Cortex of kidney (tissue), 1 donor: ENCODE measurements at places on chromosomes 2 and 18.

GRCh38 chr2:43149482-43150107, 76.8 kb downstream of the ZFP36L2 start:
- DNase-seq, result no peak

DNA sequence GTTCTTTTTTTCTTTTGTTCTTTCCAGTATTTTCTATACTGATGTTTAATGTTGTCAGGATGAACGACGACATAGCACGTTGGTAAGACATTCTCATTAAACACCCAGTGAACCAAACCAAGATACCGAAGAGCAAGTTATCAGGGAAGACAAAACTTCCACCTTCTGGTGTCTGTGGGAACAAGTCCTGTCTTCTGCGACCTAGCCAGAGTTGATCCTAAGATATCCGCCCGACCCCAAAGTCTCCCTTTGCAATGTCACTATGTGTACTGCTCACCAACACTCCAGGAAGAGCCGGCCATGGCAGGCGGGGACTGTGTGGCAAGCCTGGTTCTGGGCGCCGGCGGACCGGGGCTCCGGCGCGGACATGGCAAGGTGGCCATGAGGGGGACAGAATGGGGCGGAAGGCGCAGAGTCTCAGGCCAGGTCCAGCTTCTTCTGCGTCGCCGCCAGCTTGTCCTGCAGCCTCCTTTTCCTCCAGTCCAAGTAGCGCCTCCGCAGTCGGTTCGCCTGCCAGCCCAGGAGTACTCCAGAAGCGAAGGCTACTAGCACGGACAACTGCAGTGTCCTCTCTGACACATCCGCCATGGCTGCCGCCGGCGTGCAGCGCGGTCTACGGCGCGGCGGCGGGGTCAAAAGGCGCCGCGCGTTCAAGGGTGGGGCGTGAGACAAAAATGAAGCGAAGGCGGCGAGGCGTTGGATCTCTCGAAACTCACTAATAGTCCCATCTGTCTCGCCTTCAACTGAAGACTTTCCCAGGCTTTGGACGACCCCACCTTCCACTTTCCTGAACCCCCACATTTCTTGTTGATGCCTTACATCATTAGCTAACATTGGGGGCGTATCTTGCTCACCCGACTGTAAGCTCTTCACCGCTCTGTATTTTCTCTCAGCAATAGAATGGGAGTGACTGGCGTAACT, at the start of gene MTLN:
Gene MTLN (minus strand): TSS at position 610 of the 921 bp plus-strand sequence. CDS start 22 bp downstream, at position 588.
- peak; percentile 44 for DNase-seq

- no peak for DNase-seq
These were observed 41.3 kb downstream of the PSMG2 start for GRCh38 chr18:12744103-12744502.

- no peak for DNase-seq
These were observed 177.7 kb upstream of the OSR1 start for GRCh38 chr2:19536136-19536535.

GRCh38 chr2:2623939-2624338, 292.9 kb upstream of the MYT1L start:
- no peak for DNase-seq

DNA sequence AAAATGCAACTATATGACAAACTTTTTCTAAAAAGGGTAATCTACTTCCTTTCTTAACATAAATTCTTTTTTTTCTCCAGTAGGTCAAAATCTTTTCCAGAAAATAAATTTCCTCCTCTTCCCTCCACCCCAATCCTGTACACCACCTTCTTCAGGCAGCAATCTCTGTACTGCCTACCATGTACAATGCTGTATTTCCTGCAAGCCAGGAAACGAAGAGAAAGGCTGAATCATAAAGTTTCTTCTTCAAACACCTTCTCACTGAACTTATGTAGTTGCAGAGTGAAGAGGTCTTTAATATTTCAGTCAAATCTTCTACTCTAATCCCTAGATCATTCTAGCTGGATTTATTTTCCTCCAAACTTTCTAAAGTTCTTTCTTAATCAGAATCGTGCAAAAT, 18.2 kb upstream of the C2orf66 start:
- no peak for DNase-seq

GRCh38 chr2:101803128-101803527, 105.6 kb downstream of the MAP4K4 start:
- DNase-seq, result no peak

- DNase-seq, result no peak
These were observed 23.5 kb downstream of the MIB1 start for GRCh38 chr18:21763846-21764646.

- no peak for DNase-seq
These were observed 130.7 kb downstream of the WDSUB1 start for GRCh38 chr2:159155791-159156190.

DNA sequence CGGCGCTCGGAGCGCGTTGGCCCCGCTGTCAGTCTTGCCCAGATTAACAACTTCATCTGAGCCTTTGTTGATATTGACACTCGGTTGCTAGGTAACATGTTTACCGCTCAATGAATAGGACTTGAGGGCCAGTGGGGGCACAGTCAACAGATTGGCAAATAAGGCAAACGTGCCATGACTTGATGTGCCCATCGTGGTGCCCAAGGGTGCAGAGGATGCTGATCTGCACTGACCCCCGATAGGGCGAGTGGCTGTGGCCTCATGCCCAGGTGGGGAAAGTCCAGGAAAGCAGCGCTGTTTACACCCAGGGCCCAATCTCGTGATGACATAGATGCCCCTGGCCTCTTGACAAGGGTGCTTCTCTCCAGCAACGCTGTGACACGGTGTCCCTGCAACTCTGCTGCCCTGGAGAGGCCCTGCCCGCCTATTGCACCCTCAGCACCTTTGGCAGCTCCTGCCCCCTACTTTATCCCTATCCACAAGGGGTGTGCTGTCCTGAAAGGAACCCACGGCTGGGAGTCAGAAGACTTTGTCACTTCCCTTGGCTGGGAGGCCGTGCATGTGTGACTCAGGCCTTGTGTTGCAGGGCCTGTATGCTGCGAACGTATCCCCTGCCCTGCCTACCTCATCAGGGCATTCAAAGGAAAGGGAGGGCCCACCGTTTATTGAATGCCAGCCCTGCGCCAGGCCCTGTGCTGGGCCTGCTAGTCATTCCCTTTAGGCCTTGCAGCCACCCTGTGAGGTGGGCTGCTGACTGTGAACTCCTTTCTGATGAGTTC, 158.0 kb downstream of the INHBB start:
- no peak for DNase-seq

DNA sequence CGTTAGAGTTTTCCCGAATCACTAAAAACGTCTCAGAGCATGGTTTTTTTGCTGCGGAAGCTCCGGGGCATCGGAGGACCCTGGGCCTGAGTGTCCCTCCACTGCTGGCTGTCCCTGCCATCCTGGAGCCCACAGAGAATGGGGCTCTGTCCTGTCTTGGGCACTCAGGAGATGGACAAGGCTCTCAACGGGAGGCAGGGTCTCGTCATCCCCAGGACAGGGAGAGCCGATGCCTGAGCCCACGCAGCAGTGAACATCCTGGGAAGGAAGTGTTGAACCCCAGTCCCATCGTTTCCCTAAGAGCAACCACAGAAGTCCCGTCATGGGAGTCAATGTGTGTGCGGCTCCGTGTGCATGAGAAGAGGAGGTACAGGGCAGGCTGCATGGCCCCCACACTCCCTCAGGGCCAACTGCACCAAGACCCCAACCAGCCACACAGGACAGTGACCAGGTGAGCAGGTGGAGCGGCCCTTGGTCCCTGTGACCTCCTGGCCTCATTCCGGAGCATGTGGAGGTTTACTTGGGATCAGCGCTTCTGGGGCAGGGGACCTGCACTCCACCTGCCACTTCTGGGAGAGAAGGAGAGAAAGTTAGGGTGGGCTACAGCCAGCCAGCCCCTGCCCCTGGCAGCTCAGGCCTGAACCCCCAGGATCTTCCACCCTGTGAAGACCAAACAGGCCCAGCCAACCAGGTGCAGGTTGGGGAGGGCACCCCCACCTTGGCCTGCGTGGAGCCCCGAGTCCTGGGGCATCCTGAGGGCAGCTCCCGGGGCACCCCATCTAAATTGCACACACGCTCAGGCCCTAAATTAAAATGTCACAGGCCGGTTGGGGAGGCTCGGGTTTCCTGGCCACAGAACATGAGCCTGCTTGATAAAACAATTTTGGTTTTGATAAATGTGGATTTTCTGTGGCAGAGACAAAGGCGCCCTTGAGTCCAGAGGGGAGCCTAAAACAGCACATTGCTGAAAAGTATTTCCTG, 3.1 kb upstream of the SNED1 start:
- no peak for DNase-seq

DNA sequence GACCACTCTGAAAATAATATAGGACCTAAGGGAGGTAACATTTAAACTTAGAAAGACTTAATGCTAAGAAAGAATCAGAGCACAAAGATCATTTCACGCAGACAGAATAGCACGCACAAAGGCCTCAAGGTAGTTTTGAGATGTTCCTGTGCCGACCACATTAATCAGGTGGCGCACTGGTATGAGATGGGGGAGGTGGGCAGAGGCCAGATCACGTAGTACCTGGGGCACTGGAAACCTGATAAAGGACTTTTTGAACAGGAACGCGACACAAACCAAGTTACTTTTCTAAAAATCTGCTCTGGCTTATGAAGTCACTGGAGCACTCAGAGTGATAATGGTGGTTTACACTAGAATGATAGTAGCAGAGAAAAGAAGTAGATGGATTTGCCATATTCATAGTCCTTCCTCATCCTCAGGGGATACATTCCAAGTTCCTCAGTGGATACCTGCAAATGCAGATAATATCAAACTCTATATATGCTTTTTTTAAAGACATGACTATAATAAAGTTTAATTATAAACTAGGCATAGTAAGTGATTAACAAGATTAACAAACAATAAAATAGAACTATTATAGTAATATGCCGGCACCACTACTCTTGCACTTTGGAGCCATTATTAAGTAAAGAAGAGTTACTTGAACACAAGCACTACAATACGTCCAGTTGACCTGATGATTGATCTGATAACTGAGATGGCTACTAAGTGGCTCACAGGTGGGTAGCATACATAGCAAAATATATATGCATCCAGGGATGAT, 42.6 kb upstream of the CDCA7 start:
- no peak for DNase-seq

DNA sequence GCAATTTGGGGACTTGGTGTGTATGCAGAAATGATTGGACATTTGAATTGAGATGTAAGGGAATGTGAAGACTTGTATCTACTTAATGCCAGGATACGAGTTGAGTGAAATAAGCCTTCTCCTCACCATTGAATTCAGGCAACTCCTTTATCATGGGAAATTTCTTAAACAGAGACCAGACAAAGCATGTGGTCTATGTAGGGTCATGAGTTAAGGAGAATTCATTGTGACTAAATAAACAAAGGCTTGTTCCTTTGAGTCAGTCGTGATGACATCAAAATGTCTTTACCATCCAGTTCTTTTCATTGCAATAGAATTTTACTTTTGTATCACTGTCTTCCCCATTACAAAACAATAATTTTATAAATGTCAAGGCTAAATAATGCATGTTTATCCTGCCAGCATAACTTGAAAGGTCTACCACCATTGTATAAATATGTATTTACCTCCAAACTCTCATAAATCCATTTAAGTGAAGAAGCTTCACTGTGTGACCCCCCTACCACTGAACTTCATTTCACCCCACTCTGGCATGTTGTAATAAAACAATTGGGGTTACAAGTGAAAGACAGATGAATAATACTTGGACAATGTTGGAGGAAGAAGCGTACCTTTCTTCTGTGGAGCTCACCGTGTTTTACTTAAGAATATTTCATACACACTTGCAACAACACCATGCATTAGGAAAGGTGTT, 149.4 kb downstream of the EPHA4 start:
- no peak for DNase-seq

DNA sequence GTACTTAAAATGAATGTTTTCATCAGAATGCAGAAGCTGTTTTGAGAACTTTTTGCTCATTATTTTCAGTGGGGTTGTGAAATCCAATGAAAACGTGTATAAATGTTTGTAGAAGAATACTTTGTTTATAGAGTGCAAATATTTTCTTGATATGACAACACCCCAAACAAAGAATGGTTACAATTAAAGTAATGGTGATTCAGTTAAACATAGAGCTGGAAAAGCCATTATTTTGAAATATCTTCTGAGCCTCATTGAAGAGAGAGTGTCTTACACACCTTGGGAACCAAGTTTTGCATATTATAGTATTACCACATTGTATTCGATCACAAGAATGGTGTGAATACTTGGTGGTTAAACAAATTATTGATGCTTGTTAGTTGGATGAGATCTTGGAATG, 48.7 kb downstream of the SPTBN1 start:
- DNase-seq, result no peak

- no peak for DNase-seq
These were observed 26.9 kb downstream of the SGPP2 start for GRCh38 chr2:222451224-222451674.

GRCh38 chr2:67752199-67752598, 310.6 kb downstream of the C1D start:
- no peak for DNase-seq
